Activated naive CD4-positive, alpha-beta T cell treated with anti-CD3 and anti-CD28 coated beads, Interleukin-2, amount 50 U/mL, for 72 hours (primary cell): ENCODE measurements at places on chromosomes 13 and 19.
A peak's percentile ranks its signal among the peaks of the same experiment; 100 is the strongest.

- DNase-seq = no peak
These were observed 5.1 kb upstream of the SPACA6 start for GRCh38 chr19:51687791-51688670.

- no peak for DNase-seq
These were observed 6.5 kb downstream of the SPART start for GRCh38 chr13:36339600-36340155.

DNA sequence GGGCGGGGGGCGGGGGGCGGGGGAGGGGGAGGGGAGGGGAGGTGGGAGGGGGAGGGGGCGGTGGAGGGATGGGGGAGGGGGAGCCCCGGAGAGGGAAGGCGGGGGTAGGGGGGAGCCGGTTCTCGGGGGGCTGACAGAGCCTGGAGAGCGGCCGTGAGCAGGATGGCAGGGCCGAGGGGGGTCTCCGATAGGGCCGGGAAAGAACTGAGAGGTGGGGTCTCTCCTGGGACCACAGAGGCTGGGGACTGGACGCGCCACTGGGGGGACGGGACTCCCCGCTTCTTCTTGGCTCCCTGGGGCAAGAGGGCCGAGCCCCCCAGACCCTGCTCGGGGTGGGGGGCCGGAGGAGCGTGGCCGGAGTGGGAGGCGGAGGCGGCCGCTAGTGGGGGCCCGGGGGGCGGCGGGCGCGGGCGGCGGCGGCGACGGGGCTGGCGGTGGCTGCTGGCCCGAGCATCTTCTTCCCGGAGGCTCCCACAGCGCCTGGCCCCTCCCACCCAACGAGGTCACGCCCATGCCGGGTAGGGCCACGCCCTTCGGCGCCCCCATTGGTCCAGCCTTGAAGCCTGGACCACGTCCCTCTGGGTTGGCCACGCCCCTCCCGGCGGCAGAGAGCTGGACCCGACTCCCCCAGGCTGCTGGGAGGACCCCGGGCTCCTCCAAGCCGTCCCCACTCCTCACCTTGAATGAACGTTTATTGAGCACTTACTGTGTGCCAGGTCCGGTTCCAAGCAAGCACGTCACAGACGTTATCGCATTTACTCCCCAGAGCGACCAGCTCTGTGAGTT lies at the start of gene NOVA2:
Gene NOVA2 (minus strand): TSS at position 313 of the 786 bp plus-strand sequence. CDS start 514 bp downstream, outside the sequence.
- DNase-seq = no peak

DNA sequence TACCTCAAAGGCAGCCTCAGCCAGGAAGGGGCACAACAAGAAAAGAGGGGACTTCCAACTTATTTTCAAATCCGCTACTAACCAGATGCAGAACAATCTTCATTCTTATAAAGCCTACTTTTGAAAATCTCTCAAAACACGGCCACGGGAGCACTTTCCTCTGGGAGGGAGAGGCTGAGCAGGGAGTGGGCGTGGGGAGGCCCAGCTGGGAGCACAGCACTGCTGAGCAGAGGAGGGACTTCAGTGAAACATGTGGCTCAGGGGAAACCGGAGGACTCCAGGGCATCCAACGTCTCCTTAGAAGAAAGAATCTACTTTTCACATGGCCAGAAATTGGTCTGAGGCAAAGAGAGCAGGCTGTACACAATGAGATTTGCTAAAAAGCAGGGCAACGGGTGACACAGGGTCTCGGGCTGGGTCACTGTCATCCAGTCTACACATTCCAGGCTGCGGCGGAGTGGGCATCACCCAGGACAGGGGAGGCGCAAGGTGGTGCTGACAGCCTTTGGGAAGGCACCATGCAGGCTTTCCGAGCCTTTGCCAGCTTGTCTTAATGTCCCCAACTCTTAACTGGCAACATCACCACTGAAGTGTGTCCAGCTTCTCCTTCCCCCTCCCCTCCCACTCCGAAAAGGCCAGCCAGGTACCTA lies 117.1 kb downstream of the STK24 start:
- no peak for DNase-seq

- no peak for DNase-seq
These were observed 22.2 kb upstream of the ZNF100 start for GRCh38 chr19:21789466-21790085.

DNA sequence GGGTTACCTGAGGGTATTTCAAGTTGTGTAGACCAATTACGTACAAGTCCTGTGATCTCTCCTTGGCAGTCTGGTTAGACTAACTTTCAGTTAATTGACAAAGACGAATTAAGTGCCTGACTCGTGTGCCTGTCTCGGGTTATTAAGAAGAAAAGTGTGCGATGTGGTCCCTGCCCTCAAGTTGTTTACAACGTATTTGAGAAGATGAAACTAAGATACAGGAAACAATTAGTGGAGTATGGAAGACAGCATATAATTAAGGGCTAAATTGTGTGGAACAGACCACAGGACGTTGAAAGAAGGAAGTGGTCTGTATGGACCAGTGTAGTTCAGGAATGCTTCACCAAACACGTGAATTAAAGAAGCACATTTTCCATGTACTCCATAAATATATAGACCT lies 49.2 kb downstream of the KLF5 start:
- DNase-seq = no peak

DNA sequence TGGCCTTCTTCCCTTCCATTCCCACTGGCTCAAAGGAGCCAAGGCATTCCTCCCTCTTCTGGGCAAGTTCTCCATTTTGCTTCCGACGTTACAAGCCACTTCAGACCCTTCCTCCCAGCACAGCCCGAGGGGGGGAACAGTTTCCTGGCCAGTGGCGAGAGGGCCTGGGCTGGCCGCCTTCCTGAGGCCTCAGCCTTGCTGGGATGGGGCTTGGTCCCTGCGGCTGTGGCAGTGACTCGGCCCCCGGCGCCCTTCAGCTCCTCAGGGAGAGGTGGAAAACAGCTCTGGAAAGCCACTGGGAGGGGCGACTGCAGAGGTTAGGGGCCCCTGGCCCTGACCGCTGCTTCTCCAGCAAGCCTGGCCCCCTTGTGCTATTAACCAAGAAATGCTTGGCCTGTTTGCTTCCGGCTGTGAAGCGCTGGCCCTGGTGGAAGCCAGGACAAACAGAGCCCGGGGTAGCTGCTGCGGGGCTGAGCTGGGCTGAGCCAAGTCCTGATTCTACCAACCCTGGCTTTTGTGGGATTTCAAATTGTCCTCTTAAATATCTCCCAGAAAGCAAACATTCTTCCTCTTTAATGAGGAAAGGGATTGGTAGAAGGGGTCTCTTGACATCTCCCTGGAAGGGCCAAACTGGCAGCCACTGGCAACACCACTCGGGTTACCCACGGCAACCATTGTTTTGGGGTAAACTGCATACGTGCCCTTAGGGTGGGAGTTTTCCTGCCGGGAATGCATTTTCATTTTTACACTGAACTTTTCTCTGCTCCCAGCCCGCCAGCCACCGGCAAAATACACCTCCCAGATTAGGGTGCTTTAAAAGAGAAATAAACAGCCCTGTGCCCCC lies 38.7 kb downstream of the C13orf46 start:
- DNase-seq = peak; percentile 20

DNA sequence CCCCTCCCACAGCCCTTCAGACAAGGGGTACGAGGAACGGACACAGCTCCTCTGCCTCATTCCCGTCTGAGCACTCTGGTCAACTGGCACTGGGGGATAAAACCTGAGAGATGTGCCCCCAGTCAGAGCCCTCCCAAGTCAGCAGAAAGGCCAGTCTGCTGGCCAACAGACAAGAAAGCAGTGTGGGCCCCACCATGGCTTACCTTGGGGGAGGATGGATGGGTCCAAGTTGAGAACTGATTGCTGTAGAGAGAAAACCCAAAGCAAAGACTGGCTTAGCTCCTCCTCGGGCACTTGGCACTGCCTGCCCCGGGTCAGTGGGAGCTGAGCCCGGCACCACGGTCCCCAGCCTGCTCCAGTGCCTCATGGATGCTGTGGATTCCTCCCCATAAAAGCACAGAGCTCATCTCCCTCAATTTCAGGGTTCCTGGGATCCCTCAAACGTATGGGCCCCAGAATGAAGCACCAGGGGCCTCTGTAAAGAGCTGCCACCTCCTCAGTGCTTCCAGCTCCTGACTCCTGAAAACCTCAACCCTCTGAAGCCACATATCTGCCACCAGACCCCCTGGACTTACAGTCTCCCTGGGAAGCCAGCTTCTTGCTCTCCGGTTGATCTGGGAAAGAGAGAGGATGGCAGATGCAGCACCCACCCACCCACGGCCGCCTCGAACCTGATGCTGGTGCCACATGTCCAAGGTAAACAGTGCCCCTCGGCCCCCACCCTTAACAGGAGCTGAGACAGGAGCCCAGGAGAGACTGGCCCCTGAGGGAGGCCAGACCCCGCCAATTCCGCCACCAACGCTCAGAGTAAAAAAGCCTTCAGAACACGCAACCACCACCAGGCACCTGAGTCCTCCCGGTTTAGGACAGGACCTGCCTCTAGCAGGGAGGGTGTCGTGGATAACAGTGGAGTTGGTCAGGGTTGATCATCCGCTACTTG lies 3.3 kb downstream of the KHSRP start:
- DNase-seq = no peak

GRCh38 chr19:19214892-19215291 lies 3.1 kb downstream of the NCAN start:
- DNase-seq = no peak

GRCh38 chr13:113954046-113954835 lies 19.6 kb downstream of the C13orf46 start:
- DNase-seq = no peak

DNA sequence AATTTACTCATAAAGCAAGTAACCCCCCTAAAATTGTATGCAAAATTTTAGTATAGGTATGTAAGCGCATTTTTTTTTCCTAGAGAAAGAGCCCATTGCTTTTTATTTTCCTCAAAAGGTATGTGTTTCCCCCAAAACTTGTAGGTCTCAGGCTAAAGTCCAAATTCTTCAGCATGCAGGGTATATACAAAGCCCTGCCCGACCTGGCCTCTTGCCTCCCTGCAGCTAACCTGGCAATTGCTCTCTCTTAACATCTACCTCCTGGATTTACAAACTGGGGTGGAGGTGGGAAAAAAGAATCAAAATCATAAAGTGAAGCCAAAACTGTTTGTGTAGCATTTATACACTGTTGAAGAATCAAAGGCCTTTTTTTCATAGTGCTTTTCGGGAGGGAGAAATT lies 107.8 kb downstream of the KCNRG start:
- DNase-seq = no peak

GRCh38 chr13:112903071-112903577 lies 65.9 kb upstream of the MCF2L start:
- no peak for DNase-seq

DNA sequence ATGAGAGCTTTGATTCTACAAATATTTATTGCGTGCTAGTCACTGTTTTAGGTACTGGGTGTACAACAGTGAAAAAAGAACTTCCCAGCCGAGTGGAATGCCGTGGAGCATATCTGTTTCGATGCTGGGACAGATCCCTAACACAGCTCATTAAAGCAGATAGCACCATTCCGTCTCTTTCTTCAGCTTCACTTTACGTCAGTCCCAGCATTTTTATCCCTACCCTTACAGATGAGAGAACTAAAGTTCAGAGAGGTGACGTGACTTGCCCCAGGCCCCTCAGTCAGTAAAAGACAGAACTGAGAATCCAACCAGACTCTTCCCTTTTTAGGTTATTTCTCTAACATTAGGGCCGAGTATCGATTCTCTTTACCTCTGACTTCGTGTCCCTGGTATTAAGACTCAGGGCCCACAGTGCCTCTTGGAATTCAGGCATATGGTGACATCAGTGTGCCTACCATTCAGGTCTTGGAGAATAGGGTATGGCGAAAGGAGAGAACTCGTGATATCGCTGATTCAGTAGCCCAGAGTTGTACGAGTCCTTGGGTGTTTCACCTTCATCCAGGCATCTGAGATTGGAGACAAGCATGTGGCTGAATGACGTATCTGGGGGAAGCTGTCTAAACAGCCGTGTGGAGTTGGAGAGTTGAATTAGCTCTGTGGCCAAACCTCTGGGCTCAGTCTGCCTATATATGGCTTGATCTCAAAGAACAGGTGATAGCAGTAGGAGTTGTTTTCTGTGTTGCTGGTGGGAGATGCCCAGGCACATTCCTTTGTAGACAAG lies 27.1 kb downstream of the ACTN4 start:
- no peak for DNase-seq

- no peak for DNase-seq
These were observed 10.2 kb upstream of the SUPT20H start for GRCh38 chr13:37069597-37070103.

DNA sequence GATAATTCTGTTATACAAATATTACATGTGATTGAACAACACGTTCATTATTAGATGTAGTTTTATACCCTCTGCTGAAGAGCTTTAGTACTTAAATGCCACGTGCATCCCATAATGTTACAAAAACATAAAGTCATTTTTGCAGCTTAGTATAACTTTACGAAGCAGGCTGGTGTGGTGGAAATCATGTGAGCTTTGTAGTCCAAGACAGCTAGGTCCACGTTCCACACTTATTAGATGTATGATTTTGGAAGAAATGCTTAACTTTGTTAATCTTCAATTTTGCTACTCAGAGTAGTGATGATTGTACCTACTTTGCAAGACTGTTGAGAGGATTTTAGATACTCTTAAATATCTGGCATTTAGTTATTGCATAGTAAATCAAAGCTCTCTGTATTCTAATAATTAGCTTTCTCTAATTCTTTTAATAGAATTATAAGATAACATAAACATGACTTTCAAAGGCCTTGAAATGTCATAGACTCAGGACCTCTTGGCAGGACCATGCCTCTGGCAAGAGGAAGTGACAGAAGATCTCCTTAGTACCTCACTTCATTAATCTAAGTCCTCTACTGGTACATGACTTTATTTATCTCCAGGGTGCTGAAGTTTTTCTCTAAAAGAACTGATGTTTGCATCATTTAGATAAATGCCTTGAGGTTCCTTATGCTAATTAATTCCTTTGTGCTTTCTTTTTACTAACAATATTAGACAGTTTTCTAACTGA lies 153.7 kb downstream of the PCDH20 start:
- DNase-seq = no peak

DNA sequence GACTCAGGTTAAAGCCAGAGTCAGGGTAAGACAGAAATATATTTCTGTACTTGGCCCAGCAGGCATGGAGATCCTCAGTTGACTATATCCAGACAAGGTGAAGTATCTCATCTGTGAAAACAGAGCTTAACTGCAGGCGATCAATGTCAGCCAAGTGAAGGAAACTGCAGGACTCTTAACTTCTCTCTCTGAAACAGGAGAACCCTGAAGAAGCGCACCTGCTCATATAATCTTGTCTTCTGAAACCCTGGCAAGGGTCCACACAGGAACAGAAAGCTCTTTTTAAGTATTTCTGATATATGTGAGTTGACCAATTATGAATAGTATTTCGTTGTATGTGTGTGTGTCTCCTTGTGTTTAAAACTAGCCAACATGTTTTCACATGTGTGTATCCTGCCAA lies 504.8 kb upstream of the SLITRK5 start:
- DNase-seq = no peak

GRCh38 chr19:31066385-31066784 lies 282.9 kb downstream of the TSHZ3 start:
- no peak for DNase-seq

GRCh38 chr13:18212873-18213272 lies 968.8 kb downstream of the TUBA3C start:
- DNase-seq = no peak

GRCh38 chr13:49731766-49732165 lies 40.5 kb upstream of the EBPL start:
- DNase-seq = no peak

DNA sequence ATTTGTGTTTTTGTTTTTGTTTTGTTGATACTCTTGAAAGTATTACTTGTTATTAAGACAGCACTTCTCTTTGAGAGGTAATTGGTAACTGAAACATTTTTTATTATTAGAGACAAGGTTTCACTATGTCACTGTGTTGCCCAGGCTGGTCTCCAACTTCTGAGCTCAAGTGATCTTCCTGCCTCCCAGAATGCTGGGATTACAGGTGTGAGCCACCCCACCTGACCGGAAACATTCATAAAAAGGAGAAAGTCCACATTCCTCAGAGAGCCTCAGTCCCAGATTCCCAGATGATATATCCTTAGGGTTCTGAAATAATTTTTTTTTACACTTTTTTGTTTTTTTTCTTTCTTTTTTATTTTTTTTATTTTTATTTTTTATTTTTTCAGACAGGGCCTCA lies 2.7 kb downstream of the CARM1 start:
- no peak for DNase-seq
